ENCODE measurements at places on chromosomes 11 and 22.
A peak's percentile ranks its signal among the peaks of the same experiment; 100 is the strongest.

- peak; percentile 32 for DNase-seq
Measured at GRCh38 chr11:3723014-3723708, 52.0 kb upstream of the CHRNA10 start.

GRCh38 chr11:34810107-34810562 is 106.0 kb downstream of the APIP start:
- no peak for DNase-seq

DNA sequence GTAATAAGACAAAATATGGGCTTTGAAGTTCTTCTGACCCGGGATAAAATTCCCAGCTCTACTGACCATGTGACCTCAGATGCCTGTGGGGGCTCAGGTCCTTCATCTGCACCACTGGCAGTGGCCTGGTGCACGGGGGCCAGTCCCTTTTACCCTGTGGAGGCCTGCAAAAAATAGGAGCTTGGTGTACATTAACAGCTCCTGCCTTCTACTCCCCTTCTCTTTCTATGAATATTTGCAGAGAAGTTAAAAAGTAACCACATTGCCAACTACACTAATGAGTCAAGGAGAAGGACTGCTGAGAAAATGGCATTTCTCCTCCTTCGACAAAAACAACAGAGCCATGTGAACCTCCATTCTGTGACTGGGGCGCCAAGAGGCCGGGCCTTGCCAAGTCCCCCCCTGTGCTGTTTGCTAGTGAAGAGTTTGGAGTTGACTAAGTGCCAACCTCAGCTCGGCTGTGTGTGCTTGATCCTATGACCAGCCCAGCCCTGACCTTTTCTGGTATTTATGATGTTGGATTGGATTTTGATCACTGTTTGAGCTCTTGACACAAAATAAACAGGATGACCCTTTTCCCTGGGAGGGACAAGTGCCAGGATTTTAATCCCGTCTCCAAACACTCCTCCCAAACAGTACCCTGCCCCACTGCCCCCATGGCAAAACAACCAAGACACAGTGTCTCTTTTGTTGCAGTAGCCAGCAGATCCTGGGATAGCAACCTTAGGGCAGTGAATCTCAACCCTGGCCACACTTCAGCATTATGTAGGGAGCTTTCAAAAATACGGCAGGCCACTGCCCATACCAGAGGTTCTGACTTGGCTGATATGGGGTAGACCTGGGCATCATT is 380.1 kb downstream of the LARGE1 start:
- no peak for DNase-seq

DNA sequence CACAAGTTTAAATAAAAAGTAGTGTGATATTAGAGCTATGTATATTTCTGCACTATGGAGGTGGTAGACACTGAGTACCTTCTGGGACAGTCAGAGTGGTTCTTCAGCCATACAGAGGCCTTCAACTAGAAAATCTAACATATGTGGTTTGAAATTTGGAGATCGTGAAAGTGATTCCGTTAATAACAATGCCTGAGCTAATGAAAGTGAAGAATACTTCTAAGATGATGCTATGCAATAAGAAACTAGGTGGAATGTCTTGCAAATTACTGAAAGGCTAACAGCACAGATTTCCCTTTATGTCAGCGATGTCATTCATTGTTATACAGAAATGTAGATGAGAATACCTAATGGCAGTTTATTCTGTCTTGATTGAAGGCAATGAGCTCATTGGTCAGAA is 1984.7 kb upstream of the RAG2 start:
- DNase-seq = no peak

DNA sequence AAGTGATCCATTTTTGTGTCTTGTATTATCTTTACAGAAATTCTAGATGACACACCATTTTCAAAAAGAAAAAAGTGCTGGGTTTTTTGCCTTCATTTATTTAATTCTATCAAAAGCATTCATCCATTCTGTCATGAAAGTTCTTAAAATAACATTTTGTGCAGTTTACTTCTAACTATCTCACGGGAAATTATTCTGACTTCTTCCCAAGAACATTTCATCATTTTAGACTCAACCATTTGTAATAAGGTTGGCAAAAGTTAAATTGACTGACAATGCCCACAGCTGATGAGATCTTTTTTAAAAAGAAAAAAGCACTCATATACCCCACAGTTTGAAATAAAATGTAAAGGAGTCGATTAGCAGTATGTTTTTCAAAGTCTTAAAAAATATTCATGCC is 68.5 kb downstream of the SBF2 start:
- DNase-seq = no peak

DNA sequence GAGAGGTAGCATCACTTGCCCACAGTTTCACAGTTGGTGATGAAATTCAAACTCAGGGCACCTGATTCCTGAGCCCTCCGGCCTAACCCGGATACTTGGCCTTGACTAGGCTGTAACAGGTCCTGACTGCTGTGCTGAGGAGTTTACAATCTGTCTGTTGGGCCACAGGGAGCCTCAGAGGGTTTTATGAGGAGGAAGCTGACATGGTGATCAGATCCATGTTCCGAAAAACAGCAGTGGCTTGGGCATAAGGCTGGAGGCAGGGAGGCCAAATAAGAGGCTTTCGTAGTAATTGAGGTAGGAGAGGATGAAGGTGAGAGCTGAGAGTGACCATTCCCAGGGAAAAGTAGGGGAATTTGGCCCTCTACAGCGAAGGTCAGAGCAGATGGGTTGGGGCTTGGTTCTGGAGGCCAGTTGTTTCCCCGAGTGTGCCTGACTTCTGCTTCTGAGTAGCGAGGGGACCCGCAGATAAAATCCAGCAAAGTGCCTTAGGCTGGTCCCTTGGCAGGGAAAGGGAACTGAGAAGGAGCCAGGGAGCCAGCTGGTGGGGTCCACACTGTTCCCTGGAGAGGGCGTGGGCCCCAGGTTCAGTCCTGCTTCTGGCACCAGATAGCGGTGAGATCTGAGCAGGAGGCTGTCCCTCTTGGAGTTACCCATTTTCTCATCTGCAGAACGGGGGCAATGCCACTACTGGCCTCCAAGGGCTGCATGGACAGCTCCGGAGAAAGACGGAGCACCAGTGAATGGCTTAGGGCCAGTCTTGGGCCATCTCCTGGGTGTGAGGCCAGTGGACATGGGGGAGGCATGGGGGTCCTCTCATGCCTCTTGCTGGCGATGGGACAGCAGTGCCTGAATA is 6.5 kb downstream of the PRDM11 start:
- DNase-seq = no peak

- peak; percentile 52 for DNase-seq
Measured at GRCh38 chr11:61834278-61835048, 6.4 kb downstream of the FADS2 start.

GRCh38 chr11:120012245-120012644 is 125.7 kb downstream of the TRIM29 start:
- no peak for DNase-seq

GRCh38 chr22:30674482-30674881 is 6.8 kb upstream of the DUSP18 start:
- DNase-seq = no peak

- no peak for DNase-seq
Measured at GRCh38 chr11:12876340-12876739, 132.8 kb upstream of the RASSF10 start.

DNA sequence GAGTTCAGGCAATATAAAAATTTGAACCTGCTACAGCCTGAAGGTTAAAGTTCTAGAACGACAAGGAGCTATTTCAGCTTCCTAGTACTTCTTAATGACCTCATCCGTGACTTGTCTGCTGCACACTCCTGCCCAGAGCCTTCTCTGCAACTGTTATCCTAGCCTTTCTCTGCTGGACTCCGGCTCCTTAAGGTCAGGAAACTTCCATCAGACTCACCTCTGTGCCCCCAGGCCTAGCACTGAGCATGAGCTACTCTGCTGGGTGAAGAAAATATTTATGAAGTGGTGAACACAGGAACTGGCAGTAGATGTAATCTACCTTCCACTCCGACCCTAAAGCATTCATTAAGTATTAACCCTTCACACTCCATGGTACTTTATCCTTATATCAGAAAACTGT is 18.4 kb downstream of the CSNK2A3 start:
- no peak for DNase-seq

DNA sequence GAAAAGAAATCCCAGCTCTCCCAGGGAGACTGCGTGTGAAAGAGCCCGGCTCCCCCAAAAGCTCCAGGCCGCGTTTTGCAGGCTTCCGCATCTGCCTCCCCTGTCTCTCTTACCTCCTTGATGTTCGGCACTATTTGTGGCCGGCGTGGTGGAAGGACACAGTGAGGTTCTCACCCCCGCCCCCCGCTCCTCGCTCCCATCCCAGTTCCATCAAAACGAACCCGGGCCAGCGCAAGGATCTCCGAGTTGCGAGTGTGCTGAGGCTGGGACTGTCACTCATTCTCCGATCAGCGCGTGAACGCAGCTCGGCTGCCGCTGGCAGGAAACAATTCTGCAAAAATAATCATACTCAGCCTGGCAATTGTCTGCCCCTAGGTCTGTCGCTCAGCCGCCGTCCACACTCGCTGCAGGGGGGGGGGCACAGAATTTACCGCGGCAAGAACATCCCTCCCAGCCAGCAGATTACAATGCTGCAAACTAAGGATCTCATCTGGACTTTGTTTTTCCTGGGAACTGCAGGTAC is at the start of gene NCAM1:
Gene NCAM1, plus strand, starts transcription at position 275 of the 523 bp plus-strand sequence.
- peak; percentile 99 for DNase-seq

- DNase-seq = no peak
Measured at GRCh38 chr11:110837603-110838002, 125.4 kb upstream of the ARHGAP20 start.

DNA sequence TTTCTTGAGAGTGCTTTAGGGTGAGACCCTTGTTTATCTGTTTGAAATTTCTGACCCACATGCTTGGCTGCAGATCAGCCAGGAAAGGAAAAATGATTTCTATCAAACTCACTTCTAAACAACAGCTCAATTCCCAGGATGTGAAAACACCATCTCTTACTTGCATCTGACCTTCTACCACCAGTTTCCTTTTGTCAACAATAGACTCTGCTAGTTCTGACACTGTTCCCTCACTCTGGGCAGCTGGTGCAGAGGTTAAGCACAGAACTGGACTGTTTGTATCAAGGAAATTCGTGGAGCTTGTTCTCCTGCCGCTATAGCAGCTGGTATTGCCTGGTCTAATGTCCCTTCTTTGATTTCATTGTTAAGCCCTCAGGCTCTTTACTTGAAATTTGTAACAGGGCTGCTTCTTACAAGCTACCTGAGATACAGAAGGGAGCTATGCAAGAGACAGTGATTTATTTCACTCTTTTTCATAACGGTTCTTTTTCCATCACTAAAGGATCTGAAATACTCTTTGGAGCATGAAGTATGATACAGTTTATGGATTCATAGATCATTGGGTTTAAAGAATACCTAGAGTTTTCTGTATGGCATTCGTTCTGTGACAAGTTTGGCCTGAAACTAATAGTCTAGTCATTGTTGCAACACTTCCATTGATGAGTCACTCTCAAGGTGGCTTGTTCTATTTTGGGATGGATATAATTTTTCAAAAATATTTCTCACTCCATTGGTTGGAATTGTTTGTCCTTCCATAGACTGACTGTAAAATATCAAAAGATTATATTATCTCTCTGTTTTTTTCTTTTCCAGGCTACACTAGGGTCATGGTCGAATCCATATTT is 178.2 kb upstream of the ZC3H12C start:
- no peak for DNase-seq

DNA sequence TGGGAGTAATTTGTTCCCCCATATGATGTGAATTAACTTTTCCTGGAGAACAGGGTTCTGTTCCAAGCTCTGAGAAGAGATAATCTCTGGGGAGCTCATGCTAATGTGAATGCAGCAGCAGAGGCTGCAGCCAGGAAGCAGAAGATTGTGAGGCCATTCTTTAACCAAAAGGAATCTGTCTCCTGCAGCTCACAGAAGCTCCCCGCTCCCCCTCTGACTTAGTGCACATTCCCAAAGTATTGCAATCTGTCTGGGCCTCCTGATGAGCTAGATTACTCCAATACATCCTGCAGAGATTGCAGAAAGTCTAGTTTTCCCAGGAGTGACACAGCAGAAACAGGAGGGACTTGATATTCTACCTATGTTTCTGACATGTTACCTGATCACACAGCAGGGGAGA is 420.6 kb upstream of the FAT3 start:
- peak; percentile 55 for DNase-seq

GRCh38 chr11:61041755-61042518 is 60.4 kb upstream of the CD5 start:
- peak; percentile 88 for DNase-seq

- DNase-seq = no peak
Measured at GRCh38 chr22:23137905-23138561, 3.8 kb downstream of the RSPH14 start.

DNA sequence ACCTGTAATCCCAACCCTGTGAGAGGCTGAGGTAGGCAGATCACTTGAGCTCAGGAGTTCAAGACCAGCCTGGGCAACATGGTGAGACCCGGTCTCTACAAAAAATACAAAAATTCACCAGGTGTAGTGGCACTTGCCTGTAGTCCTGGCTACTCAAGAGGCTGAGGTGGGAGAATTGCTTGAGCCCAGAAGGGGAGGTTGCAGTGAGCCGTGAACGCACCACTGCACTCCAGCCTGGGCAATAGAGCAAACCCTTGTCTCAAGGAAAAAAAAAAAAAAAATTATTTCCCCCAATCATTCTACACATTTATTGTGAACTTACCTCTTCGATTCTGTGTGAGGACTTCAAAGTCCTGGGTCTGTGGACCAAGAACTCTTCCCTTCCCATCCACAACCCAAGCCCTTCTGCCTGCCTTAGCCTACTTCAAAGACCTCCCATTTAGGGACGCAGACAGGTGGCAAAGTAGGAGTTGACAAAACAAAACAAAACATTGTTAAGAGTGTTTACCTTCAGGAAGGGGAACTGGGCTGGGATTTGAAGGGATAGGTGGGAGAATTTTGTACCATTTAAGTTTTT is 3.8 kb upstream of the WEE1 start:
- DNase-seq = no peak

DNA sequence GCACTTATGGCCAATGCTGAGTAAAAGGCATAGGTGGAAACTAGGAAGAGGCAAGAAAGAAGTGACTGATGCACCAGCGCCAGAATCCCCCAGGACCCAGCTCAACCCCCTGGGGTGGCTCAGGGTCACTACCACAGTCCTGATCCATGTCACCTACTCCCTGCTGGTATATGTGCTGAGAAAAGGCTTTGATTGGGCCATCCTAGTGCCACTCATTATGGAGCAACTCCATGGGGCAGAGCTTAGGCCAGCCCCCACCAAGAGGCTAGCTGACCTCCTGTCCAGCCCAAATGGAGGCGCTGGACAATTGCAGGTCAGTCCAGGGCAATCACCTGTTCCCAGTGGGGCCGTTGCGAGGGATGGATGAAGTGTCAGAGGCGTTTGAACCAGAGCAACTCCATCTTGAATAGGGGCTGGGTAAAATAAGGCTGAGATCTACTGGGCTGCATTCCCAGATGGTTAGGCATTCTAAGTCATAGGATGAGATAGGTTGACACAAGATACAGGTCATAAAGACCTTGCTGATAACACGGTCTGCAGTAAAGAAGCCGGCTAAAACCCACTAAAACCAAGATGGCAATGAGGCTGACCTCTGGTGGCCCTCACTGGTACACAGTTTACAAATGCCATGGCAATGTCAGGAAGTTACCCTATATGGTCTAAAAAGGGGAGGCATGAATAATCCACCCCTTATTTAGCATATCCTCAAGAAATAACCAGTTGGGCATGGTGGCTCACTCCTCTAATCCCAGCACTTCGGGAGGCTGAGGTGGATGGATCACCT is 20.6 kb upstream of the DAGLA start:
- no peak for DNase-seq

Measured in eye (tissue), 1 donor.